NCI-H510A (cell line): ENCODE measurements at places on chromosomes 5 and 9.

DNA sequence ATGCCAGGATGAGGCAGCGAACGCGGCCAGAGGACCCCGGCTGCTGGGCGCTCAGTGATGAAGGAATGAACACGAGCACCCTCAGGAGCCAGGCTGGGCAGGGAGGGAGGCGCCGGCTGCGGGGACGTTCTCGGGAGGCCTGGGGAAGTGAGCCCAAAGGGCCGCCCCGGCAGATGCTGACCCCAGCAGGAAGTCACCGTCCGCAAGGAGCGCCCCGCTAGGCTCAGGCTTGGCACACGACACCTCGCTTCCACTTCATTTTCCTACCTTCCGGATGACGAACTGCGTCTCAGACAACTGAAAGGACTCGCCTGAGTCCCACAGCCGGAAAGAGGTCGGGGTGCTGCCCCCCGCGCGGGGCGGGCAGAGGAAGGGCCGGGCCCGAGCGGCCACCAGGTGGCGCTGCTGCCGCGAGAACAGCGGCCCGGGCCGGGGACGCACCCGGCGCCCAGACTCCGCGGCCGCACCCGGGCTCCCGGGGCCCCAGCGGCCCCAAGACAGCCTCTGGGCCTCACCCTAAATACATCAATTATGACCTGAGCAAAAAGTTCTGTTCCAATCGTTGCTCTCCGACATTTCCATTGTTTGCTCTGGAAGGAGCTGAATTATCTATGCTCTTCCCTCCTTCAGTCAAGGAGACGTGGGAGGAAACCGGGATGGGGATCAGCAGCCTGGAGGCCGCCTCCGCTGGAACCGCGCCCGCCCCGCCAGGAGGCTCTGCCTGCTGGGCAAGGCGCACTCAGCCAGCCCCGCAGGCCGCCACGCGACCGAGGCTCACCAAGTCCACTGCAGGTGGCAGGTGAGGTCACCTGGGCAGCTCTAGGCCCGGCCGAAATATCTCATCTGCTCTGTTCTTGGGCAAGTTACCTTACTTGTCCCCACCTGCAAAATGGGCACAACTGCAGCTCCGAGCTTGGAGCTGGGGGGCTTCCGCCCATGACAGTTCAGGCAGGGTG lies 107.0 kb downstream of the ZNF354C start:
- no peak for DNase-seq

GRCh38 chr9:101094686-101095085 lies 66.2 kb downstream of the PLPPR1 start:
- DNase-seq = no peak

DNA sequence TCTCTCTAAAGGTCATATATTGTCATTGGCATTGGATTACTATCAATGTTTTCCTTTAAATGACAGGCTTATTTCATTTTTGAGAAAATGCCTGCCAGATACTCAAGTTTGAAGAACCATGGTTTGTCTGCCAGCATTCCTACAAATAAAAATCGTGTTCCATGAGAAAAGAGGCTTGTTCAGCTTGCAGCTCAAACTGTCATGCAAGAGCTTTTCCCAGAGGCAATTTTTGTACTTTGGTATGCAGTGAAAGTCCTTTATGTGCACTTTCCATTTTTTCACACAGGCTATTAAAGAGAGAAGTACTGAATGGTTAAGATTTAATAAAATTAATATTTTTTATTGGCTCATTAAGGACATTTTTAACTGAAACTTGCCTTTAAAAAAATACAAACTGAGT lies 110.4 kb downstream of the FBXO4 start:
- DNase-seq = no peak

DNA sequence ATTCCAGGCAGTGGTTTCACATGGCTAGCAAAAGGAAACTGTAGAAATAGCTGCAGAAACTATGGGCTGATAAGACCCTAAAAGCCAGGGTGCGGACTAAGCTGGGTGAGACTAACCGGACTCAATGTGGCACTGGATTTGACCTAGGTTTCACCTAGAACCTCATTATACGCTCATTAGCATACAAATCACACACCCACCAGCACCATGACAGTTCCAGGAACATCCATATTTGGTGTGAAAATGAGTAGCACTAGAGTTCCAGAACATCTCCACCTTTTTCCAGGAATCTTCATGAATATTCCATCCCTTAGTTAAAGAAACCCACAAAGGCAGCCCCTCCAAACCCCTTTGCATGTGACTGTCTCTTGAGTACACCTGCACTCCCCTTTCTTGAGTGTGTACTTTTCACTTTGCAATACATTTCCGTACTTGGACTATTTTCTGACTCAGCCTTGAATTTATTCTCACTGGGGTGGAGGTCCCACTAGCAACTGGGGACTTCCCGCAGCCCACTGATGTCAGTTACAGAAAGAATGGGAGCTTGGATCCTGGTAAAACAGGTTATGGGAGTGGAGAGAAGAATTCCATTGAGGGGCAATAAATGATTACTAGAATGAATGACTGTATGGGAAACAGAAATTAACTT lies 58.0 kb upstream of the SPATA31C2 start:
- DNase-seq = no peak

DNA sequence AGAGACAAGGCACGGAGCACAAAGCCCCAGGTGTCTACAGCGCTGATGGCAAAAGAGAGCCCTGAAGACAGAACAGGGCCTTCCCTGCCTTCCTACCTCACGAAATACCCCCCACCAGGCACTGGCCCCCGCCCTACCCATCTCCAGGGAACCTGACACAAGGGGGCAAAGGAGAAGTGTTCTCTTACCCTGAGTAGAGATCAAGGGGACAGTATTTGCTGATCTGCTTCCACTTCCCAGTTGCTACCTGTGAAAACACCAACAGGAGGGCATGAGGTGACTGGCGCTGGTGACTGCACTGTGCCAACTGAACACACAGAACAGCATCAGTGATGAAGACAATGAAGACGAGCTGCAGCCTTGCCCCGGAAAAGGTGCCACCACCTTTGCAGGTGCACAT lies 27.4 kb downstream of the IPPK start:
- no peak for DNase-seq

DNA sequence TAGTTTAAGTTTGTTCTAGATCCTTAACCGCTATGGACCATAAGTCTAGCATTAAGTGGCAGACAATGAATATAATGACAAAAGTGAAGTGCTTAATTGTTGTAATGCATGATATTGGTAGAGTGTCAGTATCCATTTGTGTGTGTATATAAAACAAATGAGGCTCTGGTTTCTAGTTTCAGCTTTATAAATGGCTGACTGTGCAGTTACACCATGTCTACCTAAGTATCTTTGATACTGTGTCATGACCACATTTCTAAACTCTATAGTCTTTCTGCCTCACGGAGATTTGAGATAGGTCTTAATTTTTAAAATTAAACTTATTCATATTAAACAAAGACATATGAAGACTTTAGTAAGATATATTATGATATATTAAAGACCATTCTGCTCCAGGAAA lies 92.0 kb downstream of the SPEF2 start:
- DNase-seq = no peak

- DNase-seq = no peak
Observed at GRCh38 chr5:117594166-117594565, 1019.5 kb upstream of the SEMA6A start.

DNA sequence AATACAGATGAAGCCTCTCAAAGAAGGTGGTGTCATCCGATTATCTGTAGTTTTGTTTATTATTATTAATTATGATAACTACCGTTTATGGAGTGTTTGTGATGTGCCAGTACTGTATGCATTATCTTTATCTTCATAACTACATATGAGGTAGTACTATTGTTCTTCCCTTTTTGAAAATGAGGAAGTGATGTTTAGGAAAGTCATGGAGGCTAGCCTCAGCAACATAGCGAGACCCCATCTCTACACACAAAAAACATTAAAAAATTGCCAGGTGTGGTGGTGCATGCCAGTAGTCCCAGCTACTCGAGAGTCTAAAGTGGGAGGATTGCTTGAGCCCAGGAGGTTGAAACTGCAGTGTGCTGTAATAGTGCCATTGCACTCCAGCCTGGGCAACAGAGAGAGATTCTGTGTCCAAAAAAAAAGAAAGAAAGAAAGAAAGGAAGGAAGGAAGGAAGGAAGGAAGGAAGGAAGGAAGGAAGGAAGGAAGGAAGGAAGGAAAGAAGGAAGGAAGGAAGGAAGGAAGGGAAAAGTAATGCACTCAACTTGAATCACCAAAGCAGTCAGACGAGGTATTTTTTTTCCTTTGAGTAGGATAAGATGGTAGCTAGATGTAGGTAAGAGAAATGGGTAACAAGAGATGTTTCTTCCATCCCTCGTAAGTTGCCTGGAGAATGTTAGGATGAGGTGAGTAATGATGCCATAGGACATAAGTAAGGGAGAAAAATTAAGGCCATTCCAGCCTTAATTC lies 47.8 kb downstream of the PAM start:
- DNase-seq = no peak

DNA sequence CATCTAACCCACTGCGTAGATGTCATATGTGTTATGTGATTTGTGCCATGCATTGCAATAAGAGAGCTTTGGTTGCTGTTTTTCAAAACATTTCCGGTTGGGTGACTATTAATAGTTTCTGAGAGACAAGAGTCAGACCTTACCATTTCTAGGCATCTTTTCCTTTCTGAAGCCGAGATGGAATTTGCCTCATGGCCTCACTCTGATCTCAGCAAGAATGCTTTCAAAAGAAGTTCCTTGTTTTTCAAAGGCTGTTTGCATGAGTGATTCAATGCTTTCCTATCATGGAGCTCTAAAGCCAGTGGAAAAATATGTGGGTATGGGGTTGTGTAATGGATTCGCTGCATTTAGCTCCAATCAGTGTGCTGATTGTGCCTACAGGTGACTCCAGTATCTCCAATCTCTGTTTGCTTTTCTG lies 203.1 kb upstream of the PPP1R2B start:
- DNase-seq = no peak
